ENCODE measurements at places on chromosomes 7 and 10.

DNA sequence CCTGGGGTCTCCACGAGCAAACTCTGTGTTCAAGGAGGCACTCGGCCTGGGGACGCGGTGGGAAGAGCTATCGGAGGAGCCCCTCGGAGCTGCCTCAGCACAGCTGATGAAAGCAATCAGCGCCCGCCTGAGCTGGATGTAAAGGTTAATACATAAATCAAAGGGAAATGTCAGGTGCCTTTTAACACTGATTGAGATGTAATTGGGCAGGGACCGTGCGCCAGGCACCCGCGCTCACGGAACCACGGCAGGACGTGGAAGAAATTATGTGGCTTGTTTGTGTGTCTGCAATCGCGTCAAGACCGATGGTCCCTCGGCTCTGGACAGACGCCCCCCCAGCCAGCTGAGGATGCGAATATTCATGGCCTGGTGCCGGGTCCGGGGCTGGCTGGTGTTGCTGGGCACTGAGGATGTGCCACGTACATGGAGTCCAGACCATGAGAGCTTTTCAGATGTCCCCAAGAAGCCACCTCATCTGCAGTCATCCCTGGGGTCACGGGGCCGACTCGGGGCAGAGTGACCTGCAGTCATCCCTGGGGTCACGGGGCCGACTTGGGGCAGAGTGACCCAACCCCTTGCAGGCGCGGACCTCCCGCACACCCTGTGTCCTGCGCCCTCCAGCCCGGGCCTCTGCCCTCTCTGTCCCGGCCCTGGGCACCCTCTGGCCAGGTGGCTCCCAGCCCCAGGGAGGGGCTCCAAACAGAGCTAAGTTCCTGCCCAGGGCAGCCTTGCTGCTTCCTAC, 15.6 kb downstream of the FOXL3 start:
- DNase-seq: no peak

- no peak for DNase-seq
Measured at GRCh38 chr7:106339513-106340246, 54.9 kb upstream of the NAMPT start.

GRCh38 chr7:99120501-99120900, 23.4 kb downstream of the SMURF1 start:
- DNase-seq: no peak

GRCh38 chr10:69220507-69220906, 375 bp downstream of the HKDC1 start:
- no peak for DNase-seq
